Activated CD4-positive, alpha-beta T cell treated with anti-CD3 and anti-CD28 coated beads, Interleukin-2, Interleukin-6, amounts not matched to agents 100 ng/mL and 50 ng/mL, durations not matched to agents 16 hours and 8 hours (primary cell): ENCODE measurements at places on chromosomes 16 and 17.

DNA sequence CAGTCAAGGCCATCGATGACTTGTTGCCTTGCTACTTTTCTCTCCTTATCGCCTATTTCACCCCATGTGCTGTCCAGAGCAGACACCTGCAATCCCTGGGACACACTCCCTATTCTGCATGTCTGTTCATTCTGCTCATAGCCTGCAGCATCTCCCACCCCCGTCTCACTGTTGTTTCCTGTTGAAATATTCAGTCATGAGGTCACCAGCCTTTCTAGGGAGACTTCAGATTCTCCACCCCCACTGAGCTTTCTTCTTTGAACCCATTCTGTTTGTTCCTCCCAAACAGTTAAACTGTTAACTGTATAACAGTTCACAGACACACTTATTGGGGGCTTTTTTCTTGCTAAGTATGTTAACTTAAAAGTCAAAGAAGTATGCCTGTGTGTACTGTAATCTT, 94.4 kb downstream of the AATF start:
- no peak for DNase-seq

- no peak for DNase-seq
Observed at GRCh38 chr17:78723001-78723796, 58.9 kb downstream of the CYTH1 start.

DNA sequence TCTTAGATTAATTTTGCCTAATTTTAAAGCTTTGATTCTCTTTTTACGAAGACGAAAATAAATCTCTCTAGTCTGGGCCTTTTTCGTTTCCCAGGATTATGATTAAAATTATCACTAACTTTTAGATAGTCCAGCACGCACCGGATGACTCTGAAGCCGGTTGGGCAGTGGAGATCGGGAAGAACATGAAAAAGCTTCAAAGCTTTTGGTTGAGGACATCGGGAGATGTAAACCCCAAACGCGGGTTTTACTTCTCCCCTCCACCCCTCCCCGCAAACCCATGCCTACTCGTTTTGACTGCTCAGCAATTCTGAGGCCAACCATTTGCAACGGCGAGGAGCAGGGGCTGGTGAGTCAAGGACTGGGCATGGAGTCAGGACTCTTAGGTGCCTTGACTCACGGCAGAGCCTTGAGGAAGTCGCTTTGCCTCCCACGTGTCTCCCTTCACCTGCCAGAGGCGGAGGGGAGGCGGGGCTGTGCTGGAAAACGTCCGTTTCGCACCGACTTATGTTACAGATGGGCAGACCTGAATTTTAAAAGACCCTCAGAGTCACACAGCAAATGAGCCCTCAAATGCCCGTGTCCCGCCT, 989 bp upstream of the DUSP14 start:
- DNase-seq: peak; percentile 65

GRCh38 chr16:89720551-89720812, 216 bp downstream of the VPS9D1 start:
- DNase-seq: no peak

DNA sequence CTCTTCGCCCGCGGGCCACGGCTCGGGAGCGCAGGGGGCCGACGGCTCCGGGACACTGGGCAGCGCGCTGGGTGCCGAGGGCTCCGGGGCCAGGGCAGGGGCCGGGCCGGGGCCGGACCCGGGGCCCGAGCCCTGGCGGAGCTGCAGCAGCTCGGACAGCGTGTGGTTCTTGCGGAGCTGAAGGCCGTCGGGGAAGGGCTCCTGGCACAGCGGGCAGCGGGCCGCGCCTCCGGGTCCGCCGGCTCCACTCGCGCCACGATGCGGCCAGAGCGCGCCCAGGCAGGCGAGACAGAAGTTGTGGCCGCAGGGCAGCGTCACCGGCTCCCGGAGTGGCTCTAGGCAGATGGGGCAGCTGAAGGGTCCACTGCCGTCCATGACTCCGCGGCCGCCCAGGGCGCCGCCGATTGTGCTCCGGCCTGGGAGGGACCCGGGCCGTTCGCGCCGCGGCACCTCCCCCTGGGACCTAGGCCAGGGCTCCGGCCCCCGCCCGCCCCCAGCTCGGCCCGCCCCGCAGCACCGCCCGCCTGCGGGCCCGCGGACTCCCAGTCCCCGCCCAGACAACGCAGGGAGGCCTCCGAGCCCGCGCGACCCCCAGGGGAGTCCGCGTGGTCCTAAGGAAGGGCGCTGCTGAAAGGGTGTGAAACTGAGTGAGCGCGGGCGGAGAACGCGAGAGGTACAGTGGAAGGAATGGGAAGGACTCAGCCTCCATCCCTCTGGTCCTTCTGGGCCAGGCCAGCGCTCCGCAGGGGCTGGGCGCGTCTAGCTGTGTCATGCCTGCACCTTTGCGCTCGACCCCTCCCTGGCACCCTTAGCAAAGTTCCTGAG, at the start of gene TRIM47:
Gene TRIM47, minus strand, starts transcription at position 408 of the 825 bp plus-strand sequence. Its CDS starts 33 bp downstream, at position 375.
- DNase-seq: peak; percentile 55

GRCh38 chr16:78789561-78789960, 690.1 kb downstream of the WWOX start:
- no peak for DNase-seq

DNA sequence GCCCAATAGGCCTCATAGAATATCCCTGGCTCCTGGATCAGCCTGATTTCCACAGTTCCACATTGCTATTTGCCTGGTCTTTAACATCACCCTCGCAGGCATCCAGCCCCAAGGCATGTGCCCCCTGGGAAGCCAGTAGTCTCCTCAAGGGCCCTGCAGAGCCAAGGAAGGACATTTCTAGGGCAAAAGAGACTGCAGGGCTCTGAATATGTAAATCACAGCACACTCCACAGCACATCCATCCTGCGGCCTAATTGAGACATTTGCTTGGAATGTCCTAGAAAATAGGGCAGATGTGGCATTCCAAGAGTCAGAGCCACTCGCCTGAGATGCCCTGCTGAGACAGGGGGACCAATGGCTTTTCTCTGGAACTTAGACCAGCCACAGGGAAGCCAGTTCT, 11.4 kb upstream of the C16orf78 start:
- no peak for DNase-seq

DNA sequence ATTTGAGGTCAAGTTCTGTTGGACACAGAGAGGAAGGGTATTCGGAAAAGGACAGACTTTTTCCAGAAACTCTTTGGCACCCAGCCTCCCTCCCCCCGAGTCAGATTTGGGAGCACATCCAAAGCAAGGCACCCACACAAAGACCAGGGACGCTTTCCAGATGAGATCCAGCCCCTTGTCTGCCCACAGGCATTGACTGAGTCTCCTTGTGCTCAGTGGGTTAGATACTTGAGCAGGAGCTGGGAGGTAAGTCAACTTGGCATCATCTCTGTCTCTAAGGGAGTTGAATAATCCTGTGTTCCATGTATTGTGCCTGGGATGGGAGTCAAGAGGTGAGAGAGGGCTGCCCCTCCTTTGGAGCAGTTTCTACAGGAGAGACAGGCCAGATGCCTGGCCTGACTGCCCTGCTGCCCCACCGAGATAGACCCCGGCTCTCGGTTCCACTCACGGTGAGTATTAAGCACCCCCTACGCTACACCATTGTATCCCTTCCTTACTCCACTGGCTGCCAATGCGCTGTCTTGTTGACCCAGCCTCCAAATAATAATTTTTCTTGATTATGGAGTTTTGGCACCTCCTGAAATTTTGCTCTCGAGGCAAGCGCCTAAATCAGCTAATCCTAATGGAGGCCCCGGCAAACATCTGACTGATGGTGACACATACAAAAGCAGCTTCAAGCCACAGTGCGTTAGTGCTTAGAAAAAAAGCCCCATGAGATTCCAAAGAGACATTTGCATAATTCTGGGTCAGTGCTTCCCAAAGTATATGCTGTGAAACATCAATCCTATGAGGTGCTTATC, 29.6 kb upstream of the MAP3K14 start:
- no peak for DNase-seq

- DNase-seq: no peak
Observed at GRCh38 chr16:81842564-81843242, 63.6 kb downstream of the PLCG2 start.

DNA sequence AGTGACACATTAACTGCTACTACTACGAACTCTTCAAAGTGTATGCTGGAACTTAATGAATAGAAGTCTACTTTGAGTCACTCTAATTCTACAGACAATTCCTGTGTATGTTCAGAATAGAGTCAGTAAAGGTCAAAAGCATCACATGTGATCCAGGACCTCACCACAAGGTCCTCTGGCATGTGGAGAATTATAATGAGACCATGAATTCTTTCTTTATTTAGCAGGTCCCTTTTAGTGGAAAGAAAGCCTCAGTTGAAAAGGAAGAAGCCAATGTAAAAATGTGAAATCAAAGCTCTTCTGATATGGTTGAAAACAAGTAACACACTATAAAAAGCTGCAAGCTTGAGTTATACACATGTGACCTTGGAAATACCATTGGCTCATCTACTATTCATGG, 1612.1 kb upstream of the GOT2 start:
- no peak for DNase-seq

- peak; percentile 74 for DNase-seq
Observed at GRCh38 chr17:17694169-17695081, 13.2 kb downstream of the RAI1 start.

GRCh38 chr16:22359679-22360078, 14.7 kb downstream of the CDR2 start:
- no peak for DNase-seq

- no peak for DNase-seq
Observed at GRCh38 chr17:51682115-51682514, 421.8 kb downstream of the UTP18 start.

GRCh38 chr16:54957403-54958166, 26.9 kb downstream of the IRX5 start:
- DNase-seq: peak; percentile 63

DNA sequence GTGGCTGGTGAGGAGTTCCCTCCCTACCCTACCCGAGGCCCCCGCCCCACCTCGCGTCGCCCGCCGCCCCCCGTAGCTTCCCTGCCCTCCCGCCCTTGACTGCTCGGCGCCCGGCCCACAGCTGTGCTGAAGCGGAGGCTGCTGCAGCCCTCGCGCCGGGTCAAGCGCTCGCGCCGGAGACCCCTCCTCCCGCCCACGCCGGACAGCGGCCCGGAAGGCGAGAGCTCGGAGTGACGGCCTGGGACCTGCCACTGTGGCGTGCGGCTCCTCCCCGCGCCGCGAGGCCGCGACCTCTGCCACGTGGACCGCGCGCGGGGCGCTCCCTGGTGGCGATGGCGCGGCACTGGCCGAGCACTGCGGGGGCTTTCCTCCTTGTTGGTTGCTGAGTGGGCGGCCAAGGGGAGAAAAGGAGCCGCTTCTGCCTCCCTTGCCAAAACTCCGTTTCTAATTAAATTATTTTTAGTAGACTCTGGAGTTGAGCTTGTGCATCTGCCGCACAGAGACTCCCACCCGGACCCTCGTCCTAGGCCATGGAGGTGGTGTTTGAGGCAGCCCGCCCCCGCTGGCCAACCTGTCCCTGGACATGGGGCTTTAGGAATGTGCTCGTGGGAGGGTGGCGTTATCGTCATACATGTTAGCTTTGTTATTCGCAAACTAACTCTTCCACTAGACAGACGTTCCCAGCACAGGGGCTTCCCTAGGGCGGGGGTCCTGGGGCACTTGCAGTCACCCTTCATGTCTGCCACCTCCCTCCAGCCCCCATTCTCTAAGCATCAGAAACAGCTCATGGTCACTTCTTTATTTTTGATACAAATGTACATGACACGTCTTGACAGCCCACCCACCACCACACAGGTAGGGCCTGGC, 4.4 kb downstream of the TP53I13 start:
- DNase-seq: peak; percentile 48

DNA sequence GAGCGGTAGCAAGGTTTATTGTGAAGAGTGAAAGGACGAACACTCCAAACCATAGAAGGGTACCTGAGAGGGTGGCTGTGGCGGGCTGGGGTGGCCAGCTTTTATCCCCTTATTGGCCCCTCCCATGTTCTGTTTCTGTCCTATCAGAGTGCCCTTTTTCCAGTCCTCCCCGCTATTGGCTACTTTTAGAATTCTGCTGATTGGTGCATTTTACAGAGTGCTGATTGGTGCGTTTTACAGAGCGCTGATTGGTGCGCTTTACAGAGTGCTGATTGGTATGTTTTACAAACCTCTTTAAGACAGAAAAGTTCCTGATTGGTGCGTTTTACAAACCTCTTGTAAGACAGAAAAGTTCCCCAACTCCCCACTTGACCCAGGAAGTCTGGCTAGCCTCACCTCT, 12.5 kb downstream of the GSG1L2 start:
- DNase-seq: no peak

GRCh38 chr16:57899771-57900661, 70.9 kb downstream of the CNGB1 start:
- peak; percentile 76 for DNase-seq
